ENCODE measurements at places on chromosomes 6 and 20.

DNA sequence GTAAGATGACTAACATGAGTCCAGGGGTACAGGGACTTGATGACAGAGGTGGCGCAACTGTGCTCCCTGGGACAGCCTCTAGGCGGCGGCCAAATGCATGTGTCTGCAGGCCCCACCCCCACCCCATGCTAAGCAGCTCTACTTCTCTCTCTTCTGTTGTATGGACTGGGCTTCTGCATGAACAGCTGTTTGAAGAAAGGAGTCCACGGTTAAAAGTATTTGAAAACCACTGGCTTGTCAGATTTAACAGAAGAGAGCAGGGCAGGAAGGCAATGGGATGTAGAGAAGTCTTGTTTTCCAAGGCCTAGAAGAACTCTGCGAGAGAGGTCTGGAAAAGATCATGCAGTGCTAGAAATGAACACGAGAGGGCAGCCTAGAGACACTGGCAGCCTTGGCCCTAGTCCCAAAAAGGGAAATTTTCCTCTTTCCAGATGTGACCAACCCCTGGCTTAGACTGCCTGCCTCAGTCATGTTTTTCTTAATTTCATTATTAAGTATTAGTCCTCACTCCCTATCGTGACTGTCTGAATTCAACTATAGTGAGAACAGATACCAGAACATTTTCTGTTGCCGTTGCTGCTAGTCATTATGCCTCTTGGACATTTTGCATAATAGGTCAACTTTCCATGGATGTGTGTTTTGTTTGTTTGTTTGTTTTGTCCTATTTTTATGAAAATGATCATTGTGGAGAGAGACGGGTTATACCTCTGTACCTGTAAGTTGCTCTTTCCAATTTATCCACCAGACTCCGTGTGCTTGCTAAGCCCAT, 265.0 kb downstream of the ADGRG6 start:
- peak; percentile 66 for DNase-seq

DNA sequence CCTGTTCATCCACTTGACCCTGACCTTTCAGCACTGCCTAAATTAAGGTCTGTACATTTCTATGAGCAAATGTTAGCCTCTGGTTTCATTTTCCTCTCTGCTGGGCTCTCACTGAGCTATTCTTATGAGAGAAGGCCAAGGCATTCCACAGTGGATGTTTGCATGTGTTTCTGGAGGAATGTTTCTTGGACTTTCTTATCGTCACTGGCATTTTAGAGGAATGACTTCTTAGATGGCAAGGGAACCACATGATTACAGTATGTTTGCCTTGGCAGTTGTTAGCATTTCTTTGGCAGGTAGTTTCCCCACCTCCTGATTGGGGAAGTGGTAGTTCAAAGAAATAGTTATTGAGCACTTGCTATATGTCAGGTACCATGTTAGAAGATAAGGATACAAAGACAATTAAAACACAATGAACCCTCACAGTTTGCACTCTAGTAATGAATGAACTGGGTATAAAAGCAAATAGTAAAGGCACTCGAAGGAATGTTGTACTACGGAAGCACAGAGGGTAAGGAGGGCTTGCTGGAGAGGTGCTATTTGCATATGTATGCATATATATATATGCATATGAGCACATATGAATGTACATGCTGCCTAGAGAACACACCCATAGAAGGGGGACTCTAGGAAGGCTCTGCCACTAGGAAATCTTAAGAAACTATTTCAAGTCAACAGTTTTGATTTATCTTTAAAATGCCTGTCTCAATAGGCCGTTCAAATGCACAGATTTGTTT, 307.4 kb downstream of the EYA4 start:
- no peak for DNase-seq

GRCh38 chr6:26372308-26373144, 7.5 kb downstream of the BTN3A2 start:
- DNase-seq = no peak

- DNase-seq = no peak
These were observed 222.1 kb downstream of the LAMA2 start for GRCh38 chr6:129105035-129105434.

DNA sequence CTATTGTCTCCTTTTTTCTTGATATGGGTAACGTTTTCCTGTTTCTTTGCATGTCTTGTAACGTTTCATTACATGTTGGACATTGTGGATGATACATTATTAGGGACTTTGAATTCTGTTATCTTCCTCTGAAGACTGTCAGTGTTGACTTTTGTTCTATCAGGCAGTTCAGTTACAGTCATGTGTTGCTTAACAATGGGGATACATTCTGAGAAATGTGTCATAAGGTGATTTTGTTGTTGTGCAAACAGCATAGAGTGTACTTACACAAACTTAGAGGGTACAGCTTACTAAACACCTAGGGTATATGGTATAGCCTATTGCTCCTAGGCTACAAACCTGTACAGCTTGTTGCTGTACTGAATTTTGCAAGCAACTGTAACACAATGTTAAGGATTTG, 64.7 kb downstream of the AK9 start:
- DNase-seq = no peak

GRCh38 chr6:39815356-39815755, 23.2 kb downstream of the DAAM2 start:
- DNase-seq = no peak

GRCh38 chr6:78598966-78599365, 268.4 kb upstream of the IRAK1BP1 start:
- peak; percentile 98 for DNase-seq

All from HCT116 (cell line).